Activated CD8-positive, alpha-beta T cell treated with anti-CD3 and anti-CD28 coated beads for 36 hours (primary cell): ENCODE measurements at places on chromosomes 6 and 20. TPM values are rescaled to one million over a fixed set of nuclear protein-coding genes. Genes with fewer than 3 reads are reported as not detected.

DNA sequence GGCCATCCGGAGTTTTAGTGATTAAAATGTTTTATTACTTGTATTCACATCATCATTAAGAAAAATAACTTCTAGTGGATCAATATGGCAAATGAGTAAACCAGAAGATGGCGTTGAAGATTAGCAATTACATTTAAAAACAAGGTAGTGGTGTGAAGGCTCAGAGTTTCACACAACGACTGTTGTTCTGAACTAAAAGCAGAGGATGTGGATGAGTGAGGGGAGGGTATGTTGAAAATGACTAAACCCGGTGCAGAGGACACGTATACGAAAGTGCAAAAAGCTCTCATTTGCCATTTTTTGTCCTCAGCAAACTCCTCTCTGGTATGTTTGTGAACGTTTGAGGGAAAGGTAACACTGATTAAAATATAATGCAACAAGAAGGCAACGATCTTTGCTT, 1.9 kb upstream of the IRF4 start:
- peak; percentile 63 for DNase-seq

- no peak for DNase-seq
These were observed 169.3 kb downstream of the CD83 start for GRCh38 chr6:14286634-14287428.

The SLC26A8 gene
- total RNA-seq, result not detected

The RAET1G gene
- total RNA-seq, result not detected

The PDE10A gene
- not detected for total RNA-seq
